NCI-H460 (cell line): ENCODE measurements at places on chromosomes 1 and 21. TPM values are rescaled to one million over a fixed set of nuclear protein-coding genes. Genes with fewer than 3 reads are reported as not detected.

SYCP1 gene
- not detected in 2 replicates for total RNA-seq

LRRC71 gene
- not detected in 2 replicates for total RNA-seq

CRB1 gene
- total RNA-seq = 0.27 and 0.29 TPM in 2 replicates

TNNT2 gene
- not detected in 2 replicates for total RNA-seq

BTBD8 gene
- 2.1 TPM in 2 replicates for total RNA-seq

INTS7 gene
- 32.9 and 45.5 TPM in 2 replicates for total RNA-seq

PTPN22 gene
- total RNA-seq = not detected in 2 replicates

DNA sequence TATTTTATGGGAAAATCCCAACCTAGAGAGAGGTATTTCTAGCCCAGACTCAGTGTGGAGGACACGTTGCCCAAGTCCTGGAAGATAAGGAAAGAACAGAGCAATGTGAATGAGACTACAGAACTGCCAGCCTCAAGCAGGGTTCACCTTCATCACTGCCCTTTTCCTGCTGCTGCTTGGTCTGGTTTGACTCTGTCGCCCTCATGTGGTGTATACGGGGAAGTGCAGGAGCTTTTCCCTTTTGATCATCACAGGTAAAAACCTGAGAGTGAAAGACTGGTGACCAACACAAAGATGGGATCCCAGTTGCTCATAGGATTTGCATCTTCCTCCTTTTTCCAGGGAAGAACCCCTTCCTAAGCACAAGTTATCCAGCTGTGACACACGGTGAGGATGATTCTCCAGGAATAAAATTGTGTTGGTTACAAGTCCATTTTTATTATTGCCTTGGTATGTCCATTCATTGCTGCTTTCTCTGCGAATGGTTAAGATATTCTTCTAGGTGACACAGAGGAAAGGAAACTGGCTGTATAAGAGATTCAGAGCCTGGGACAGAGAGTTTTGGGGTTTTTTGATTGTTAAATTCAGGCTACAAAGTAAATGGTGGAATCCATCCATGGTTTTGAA lies 89.5 kb upstream of the CD53 start:
- peak; percentile 42 for DNase-seq

GRCh38 chr1:212228591-212229119 lies 56.6 kb upstream of the PPP2R5A start:
- no peak for DNase-seq

DNA sequence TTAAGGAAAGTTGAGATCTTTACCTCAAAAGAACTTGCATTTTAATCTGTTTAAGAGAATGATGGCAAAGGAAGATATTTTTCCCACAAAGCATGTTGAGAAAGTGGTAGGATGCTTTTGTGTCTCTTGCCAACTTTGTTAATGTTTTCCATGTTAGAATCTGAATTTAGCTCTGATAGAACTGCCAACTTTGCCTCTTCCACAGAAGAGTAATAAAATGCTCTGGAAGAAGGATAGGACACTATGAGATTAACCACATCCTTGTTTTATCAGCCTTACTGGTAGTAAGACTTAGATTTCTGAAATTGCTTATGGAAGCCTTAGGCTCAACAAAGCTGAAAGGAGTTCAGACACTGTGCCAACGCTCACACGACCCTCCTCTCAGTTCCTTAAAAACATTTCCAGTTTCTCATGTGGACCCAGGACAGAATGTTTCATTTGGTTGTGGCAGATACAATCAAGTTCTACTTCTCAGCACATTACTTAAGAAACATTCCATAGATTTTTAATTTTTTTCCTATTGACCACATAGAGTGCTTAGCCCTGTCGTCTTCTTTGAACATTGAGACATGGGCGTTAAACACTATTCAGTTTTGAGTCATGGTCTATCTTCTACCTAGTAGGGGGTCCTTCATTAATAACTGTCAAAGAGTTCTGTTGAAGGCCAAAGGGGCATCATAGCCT lies 59.0 kb downstream of the MTR start:
- DNase-seq = no peak

DNA sequence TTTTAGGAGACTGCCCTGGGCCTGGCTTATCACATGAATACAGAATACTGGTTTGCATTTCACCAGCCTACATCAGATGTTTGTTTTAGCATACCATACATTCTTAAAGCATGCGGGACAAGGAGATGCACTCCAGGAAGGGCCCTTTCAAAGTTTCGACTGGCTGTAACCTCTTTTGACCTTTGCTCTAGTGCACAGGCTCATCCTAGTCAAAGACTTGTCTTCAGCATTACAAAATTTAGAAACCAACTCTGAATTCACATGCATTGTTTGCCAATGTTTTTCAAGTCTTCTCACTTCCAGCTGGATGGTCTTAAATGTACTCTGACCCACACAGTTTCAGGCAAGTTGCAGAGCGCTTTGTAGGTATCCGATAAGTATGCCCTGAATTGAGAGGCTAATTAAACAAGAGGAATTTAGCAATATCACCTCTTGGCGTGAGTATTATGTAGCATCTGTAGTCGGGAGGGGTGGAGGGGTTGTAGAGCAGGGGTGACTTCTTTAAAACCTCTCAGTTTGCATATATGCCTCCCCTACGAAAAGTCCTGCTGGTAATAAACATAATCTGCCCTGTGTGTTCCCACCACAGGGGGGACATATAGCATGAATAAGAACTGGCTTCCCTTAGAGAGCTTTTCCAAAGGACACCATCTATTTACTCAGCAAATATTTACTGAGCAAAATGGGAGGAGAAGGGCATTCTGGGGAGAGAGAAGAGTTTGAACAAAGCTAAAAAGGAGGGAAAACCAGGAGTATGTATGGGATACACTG lies 24.4 kb upstream of the AHCYL1 start:
- DNase-seq = peak; percentile 88

GRCh38 chr1:26851106-26851684 lies 11.8 kb upstream of the SFN start:
- DNase-seq = no peak

DNA sequence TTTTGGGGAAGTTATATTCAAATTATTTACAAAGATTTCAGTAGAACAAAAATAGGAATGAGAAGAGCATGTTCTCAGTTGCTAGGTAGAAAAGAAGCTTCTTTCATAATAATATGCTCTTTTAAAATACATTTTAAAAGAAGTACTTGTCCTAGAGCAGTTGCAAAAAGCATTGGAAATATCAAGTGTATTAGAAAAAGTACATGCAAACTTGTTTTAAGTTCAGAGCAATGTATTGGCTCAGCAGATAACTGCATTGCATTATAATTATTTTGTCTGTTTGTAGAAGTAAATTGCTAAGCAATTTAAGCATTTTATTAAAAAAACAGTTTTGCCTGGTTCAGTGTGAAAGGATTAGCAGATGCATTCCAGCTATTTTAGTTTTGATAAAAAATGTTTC lies 806.4 kb downstream of the USP25 start:
- no peak for DNase-seq

DNA sequence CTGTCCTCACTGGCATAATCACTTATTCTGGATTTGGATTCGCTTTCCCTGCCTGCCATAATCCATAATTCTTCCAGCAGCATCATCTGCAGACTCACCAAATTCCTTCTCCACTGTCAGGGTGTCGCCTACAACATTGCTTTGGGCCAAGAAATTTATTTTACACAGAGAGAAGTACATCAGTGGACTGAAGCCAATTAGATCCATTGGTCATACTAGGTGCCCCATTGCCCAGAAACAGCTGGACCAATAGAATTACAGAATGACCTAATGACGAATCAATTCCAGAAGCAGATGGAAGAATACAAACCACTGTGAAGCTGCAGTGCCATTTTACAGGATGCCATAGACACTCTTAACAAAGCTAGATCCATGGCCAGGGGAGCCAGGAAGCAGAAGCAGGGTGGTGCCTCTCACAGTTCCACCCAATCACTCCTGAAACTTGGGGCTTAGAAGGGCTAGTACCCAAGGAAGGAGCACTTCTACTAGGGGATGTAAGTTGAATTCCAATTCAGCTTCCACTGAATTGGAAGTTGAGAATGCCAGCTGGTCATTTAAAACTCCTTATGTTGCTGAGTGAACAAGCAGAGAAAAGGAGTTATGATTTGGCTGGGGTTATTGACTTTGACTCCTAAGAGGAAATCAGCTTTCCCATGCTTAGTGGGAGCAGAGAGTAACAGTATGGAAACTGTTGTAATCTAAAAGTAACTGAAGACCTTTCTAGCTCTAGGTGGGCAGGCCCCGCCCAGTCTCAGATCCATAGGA lies 44.0 kb downstream of the EDN2 start:
- no peak for DNase-seq

- DNase-seq = no peak
Measured at GRCh38 chr1:48043622-48044021, 46.4 kb upstream of the TRABD2B start.

DNA sequence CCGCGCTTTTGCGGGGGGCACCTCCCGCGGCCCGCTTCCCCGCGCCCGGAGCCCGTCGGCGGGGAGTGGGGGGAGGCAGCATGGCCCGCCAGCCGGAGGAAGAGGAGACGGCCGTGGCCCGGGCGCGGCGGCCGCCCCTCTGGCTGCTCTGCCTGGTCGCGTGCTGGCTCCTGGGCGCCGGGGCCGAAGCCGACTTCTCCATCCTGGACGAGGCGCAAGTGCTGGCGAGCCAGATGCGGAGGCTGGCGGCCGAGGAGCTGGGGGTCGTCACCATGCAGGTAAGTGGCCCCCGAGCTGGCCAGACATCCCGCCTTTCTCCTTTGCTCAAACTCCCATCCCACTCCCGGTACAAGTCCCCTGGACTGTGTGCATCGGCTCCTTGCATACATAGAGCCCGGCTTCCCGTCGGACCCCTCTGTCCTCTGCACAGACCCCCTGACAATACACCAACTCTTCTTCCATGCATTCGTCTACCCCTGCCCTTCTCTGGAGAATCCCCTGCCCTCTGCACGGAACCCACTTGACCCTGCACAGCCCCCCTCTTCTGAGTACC lies 812 bp downstream of the CACHD1 start:
- DNase-seq = no peak

DNA sequence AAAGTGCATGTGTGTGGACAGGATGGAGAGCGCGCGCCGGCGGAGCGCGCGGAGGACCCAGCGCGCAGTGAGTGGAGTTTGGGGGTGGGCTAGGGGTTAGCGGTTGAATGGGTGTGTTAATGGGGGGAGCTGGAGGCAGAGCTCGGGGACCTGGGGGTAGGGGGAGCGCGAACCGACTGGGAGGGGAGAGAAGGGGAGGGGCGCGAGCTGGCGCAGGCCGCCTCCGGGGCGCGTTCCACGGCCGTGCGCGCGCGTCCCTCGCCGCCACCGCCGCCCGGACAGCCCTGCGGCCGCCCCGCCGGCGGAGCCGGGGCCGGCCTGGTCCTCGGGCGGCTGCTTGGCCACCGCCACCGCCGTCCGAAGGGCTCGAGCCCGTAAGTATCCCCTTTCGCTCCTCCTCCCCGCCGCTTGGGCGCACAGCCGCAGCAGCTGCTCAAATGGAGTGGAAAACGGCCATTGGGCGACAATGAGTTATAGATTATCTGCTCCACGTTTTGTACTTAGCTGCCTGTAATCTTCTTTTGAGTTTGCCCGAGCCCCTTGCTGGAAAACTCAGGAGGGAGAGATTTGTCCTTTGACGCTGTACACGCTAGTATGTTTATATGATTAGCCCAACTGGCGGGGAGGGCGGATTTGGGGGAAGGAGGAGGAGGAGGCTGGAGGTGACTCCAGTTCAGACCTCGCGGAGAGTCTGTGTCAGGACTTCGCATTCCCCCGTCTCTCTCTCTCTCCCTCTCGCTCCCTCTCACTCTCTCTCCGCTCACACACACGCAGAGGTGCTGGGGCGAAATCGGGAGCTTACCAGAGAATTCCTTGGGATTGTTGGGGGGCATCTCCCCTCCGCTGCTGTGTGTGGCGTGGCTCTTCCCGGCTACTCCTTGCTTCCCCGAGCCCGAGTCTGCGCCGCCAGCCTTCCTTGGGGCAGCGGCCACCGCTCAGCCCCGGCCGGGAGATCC lies at the start of gene ADGRL2:
Gene ADGRL2 (plus strand): TSS at position 240 of the 956 bp plus-strand sequence. CDS start 36,051 bp downstream, outside the sequence.
- peak; percentile 65 for DNase-seq

GRCh38 chr21:43323244-43324005 lies 103.5 kb downstream of the SIK1 start:
- no peak for DNase-seq

GRCh38 chr1:151213560-151213959 lies 15.2 kb downstream of the PIP5K1A start:
- no peak for DNase-seq

GRCh38 chr1:18253093-18253492 lies 145.5 kb downstream of the IGSF21 start:
- DNase-seq = no peak

DNA sequence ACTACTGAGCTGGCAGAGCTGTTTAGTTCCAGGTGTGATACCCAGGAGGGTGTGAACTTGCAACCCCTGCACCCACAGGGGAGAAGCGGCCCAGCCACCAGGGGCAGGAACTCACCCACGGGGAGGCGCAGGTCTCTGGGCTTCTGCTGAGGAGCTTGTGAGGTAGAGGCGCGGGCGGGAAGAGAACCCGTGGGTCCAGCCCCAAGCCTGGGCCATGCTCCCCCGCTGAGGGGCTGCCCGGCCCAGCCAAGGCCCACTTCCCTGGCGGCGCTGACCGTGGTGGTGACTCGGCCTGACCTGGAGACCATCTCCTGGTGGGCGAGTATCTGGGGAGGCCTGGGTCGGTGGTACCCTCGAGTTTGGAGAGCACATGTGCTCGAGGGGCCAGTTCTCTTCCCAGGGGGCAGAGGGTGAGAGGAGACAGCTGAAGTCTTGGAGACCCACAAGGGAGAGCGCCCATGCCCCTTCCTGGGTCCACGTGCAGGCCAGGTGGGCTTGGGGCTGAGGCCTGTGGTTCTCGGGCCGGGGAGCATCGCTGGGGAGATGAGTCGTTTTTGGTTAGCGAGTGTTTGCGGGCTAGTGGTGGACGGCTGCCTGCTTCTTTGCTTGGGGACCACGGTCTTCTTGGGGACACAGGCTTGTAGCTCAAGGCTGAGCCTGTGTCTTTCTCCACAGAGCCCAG lies 28.4 kb upstream of the EDN2 start:
- no peak for DNase-seq

GRCh38 chr1:43229826-43230780 lies 39.7 kb upstream of the TMEM125 start:
- no peak for DNase-seq

DNA sequence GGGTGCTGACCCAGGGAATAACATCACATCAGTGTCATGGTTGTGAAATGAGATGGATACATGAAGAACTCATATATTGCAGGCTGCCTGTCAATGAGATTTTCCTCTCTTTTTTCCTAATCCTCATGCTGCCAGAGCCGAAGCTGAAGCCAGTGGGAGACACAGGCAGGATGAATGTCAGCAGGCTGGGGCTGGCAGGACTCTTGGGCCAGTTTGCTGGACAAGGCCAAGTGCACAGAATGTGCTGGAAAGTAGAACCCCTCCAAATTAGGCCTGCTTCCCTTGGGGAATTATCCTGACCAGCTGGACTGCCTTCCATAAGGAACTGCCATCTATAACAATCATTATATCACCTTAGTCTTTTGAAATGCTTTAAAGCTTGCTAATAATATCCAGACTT lies 31.4 kb downstream of the SLC44A3 start:
- DNase-seq = no peak

GRCh38 chr1:56191369-56191768 lies 388.0 kb downstream of the PLPP3 start:
- no peak for DNase-seq

- DNase-seq = no peak
Measured at GRCh38 chr1:10495475-10495817, 20.7 kb downstream of the PEX14 start.

GRCh38 chr1:35532497-35533223 lies 24.5 kb downstream of the KIAA0319L start:
- DNase-seq = no peak
